ENCODE measurements at places on chromosomes 4 and X.
A peak's percentile ranks its signal among the peaks of the same experiment; 100 is the strongest.

DNA sequence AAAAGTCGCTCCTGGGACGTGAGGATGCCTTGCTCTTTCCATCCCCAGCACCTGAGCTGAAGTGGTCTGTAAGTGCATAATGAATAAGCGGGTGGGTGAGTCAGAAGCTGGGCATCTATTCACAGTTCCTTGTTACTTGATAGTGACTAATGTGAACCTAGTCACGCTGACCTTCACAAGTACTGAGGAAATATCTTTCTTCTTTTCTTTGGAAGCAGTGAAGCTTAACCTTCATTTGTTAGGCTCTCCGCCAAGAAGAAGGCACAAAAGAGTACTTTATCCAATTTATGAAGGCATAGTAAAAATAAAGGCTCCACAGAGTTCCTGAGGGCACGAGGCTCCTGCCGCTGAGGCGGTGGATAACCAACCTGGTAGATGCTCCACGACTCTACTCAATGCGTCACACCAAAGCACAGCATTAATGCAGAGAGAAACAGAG is 475.7 kb upstream of the SLIT2 start:
- peak; percentile 77 for DNase-seq

GRCh38 chr4:81922313-81922712 is 450.6 kb upstream of the RASGEF1B start:
- DNase-seq = no peak

- no peak for DNase-seq
Measured at GRCh38 chr4:152389359-152389758, 146.5 kb downstream of the FBXW7 start.

DNA sequence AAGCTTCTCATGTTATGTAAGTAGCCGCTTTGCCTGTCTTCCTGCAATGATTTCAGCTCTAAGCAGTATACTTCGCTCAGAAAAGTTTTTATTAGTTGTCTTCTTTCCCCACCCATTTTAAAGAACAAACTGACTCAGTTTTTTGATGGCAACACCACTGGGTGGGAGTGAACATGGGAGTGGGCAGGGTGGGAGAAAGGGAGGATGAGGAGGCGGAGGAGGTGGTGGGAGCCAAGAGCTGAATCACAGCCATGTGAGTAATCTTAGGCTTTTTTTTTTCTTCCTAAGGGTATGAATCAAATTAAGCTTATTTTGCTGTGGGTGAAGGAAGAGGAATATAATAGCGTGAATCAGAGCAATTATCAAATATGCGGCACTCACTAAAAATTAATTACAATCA is 574.3 kb upstream of the DIPK2B start:
- peak; percentile 85 for DNase-seq

DNA sequence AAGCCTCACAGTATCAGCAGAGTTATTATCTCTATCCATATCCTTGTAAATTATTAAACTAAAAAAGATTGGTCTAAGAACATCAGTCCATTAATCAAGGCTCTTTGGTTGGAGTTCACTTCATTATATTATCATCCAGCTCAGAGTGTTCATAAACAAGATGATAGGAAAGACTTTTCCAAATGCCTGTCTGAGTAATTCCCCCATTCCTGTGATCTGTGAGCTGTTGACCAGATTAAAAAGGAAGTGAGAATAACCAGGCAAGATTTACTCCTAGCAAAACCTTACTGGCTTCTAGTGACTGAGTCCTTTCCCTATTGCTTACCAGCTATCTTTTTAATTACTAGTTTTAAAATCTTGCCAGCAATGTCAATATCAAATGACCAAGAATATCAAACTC is 14.9 kb downstream of the PKD2 start:
- no peak for DNase-seq

DNA sequence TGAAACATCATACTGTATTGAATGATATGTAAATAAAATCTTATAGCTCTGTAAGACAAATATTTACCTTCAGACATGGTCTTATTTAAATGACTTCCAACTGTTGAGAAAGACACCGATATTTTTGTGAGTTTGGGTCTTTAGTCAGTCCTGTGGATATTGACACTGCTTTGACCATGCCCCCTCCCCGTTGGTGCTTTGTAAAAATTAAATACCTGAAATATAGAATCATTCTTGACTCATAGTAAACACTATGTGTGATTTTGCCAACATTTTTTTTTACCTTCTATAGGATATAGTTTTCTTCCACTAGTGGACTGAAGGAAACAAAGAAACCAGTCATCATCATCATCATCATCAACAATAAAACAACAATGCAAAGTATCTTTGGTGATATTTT is 114.3 kb upstream of the HS3ST1 start:
- DNase-seq = no peak

DNA sequence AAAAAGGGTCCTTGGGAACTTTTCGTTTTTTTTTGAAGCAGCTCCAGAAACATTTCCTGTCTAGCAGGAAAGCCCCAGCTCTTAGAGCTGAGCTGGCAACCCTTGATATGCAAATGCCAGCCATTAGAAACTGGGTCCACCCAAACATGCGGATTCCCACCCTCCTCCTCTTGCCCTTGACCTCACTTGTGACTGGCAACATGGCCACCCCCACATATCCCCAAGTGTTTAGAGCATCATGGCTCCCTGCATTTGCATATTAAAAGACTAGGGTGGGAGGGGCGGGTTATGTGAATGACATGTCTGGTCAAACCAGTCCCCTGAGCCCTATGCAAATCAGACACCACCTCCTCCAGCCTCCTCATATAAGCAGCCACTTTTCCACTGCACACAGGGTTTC is 671.1 kb downstream of the FAT4 start:
- DNase-seq = no peak

DNA sequence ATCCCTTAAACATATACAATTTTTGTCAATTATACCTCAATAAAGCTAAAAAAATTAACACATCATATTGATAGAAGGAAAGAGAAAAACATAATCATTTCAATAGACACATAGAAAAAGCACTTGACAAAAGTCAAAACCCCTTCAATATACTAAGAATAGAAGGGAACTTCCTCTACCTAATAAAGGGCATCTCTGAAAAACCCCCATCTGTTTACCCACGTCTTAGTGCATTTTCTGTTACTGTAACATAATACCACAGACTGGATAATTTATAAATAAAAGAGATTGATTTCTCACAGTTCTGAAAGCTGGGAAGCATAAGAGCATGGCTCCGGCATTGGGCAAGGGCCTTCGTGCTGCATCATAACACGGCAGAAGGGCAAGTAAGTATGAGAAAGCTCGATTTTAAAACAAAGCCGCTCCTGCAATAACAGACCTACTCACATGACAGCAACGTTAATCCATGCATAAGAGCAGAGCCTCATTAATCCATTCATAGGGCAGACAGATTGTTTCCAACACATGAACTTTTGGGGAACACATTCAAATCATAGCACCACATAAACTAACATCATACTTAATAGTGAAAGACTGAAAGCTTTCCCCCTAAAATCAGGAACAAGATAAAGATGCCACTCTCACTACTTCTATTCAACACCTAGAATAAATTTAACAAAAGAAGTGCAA is 15.7 kb downstream of the STEEP1 start:
- no peak for DNase-seq

DNA sequence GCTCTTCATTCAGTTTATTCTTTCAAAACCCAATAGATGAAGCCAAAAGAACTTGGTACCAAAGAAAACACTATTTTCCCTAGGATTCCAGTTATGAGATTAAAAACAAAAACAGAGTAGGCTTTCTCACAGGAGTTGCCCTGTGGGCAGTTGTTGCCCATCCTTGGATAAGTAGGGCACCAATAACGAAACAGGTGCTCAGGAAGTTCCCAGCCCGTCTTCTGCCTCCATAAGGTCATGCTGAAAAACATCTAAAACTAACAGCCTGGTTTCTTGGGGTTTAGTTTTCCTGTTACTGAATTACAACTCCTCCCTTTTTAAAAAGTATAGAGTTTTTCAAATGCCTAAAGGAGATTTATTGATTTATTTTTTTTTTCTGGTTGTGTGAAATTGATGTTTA is 14.7 kb downstream of the TSPAN5 start:
- DNase-seq = no peak

DNA sequence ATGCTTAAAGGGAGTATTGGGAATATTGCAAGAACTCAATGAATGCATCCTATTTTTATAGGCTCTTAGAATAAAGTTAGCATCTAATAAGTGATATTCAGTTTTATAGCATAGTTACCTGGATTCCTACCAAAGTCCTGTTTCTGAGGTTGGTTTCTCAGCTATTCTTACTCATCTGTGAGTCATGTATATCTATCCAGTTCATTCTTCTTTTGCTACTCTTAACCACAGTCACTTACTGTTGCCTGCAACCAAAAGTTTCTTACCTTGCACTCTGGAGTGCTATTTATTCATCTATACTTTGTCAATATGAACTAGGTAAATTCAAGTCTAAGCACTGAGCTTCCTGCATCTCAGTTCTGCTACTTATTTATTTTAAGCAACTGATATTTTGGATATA is 322.5 kb downstream of the HS3ST1 start:
- DNase-seq = peak; percentile 25

GRCh38 chrX:20472620-20473258 is 206.0 kb upstream of the RPS6KA3 start:
- DNase-seq = no peak

- no peak for DNase-seq
Measured at GRCh38 chrX:134737721-134738369, 79.6 kb upstream of the PLAC1 start.

- no peak for DNase-seq
Measured at GRCh38 chr4:26432419-26432818, 57.9 kb downstream of the CCKAR start.

DNA sequence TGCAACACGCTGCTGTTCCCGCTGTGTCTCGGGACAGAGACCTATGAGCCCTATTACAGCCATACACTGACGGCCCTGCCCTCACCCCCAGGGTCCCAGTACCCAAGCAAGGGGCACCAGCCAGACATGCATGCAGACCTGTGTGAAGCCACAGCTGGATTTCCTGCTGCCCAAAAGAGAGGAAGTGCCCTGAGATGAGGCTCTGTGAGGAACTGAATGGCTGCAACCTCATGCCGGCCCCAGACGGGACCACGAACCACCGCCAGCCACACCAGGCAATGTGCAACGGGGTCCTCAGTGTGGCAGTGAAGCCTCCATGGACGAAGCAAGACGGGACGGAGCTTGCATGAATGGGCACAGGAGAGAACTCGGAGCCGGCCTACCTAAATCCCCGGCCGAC is 21.1 kb downstream of the CTBP1 start:
- no peak for DNase-seq

DNA sequence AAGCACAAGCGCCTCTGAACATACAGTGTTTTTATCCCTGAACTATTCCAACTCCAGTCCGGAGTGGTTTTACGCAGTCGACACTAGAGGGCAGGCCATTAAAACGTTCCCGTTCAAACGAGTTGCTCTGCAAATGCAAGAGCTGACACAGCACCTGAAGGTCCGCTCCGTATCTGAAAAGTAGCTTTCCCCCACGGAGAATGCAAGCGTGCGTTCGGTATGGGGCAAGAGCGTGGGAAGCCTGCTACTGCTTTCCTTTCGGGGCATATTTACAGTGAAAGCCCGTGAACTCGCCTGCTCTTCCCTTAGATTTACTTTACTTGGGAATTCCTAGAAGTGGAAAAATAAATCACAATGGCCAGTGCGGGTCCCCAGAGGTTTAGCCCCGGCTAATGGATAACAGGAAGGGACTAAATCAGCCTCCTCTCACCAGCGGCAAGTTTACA is 190.8 kb downstream of the TSPAN5 start:
- peak; percentile 88 for DNase-seq

DNA sequence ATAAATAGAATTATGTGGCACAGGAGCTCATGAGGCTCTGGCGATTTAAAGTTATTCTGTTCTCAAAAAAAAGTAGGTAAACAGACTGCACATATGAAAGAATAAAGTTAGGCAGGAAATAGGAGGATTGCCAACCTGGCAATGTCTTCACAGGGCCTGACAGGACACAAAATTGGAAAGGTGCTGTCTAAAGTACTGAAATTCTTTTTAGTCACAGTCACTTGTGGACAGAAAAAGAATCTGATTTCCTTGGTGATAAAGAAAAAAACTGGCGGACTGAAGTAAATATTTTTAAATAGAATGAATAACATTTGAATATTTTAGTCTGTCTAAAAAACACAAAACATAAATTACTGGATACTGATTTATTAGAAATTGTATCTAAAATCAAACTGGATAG is 124.4 kb downstream of the VEGFC start:
- no peak for DNase-seq

GRCh38 chrX:32576885-32577284 is 634.5 kb downstream of the DMD start:
- DNase-seq = no peak

DNA sequence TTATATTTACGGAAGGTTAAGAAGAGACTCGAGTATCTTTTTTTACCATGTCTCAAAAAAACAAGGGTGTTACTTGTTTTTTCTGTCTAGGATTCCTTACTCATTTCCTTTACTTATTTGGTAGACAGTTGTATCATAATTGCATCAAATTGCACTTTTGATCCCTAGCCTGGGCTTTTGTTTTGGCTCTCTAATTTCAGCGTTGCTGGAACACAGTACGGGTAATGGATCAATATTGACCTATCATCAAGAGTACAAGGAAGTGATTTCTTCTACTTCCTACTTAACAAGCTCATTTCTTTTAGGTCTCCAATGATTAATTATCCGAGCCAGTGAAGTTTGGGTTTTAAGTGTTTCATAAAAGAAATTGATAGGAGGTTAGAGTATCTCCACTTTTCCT is 16.8 kb downstream of the AIMP1 start:
- DNase-seq = no peak

- no peak for DNase-seq
Measured at GRCh38 chr4:149056615-149057014, 614.4 kb upstream of the NR3C2 start.

DNA sequence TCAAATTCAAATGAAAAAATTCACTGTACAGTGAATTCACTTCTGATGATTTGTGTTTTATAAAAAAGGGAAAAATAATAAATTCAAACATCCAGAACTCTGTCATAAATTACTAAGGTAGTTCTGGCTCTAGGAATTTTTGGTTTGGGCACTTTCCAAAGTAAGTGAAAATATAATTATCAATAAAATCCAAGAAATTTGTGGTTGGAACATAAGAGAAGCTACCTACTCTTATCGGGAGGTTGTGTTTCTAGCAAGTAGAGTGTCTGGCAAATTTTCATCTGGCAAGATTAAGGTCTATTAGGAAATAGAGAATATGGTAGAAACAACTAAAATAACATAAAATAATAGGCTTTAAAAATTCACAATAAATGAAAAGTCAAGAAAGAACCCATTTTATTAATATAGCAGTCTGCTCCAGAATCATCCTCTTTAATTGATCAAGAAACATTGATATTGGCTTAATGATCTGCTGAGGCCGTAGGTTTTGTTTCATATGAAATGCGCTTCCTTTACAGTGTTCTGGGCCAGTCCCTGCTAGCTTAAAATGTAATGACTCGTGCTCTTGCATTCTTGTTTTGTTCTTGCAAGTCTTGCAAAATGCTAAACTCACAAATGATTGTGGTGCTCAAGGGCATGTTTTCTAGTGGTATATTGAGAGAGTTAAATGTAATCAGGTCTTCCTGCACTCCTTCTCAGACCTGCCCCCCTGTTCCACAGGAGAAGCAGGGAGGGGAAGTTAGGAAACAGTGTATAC is 331.4 kb downstream of the RAPGEF2 start:
- DNase-seq = peak; percentile 76

GRCh38 chrX:20973038-20973437 is 401.2 kb upstream of the CNKSR2 start:
- no peak for DNase-seq
